ENCODE measurements at places on chromosomes 2 and 18.
A peak's percentile ranks its signal among the peaks of the same experiment; 100 is the strongest.

GRCh38 chr2:179837408-179837807 is 24.0 kb downstream of the ZNF385B start:
- DNase-seq = no peak

DNA sequence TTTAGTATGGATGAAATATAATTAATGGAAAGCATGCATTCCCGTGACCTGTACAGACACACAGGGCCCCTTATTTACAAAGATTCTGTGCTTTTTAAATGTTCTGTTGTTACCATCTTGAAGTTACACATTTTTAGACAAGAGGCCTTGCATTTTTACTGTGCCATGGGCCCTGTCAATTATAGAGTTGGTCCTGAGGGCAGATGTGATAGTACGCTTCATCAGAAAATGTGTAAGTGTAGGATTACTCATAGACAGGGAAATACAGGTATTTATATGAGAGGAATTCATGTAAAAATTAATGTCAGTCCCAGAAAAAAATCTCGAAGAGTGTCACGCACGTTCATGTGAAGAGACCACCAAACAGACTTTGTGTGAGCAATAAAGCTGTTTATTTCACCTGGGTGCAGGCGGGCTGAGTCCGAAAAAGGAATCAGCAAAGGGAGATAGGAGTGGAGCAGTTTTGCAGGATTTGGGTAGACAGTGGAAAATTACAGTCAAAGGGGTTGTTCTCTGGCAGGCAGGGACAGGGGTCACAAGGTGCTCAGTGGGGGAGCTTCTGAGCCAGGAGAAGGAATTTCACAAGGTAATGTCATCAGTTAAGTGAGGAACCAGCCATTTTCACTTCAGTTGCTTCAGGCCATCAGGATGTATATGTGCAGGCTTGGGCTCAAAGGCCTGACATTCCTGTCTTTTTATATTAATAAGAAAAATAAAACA is 12.2 kb upstream of the ALPK2 start:
- DNase-seq = no peak

- DNase-seq = peak; percentile 87
Observed at GRCh38 chr2:6909431-6910385, 7.5 kb upstream of the RNF144A start.

- no peak for DNase-seq
Observed at GRCh38 chr2:28981016-28981441, at the start of gene TOGARAM2. TSS of gene TOGARAM2 (plus strand) at chr2:28981298. CDS start at chr2:28994835, 13,537 bp downstream.

DNA sequence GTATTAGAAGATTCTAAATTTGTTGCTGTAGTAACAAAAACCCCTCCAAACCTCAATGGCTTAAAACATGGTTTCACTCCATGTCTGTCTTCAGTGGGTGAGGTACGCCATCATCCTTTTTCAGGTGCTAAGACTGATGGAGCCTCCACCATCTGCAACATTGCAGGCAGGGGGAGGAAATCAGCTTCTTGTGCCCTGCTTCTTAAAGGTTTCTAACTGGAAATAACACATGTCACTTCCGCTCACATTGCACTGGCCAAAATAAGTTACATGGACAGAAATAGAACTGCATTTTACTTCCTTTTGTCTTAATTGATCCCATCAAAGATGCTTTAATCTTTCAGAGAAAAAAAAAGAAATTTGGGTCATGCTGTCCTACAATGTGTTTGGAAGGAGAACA is 94.1 kb downstream of the GALNT3 start:
- DNase-seq = no peak

DNA sequence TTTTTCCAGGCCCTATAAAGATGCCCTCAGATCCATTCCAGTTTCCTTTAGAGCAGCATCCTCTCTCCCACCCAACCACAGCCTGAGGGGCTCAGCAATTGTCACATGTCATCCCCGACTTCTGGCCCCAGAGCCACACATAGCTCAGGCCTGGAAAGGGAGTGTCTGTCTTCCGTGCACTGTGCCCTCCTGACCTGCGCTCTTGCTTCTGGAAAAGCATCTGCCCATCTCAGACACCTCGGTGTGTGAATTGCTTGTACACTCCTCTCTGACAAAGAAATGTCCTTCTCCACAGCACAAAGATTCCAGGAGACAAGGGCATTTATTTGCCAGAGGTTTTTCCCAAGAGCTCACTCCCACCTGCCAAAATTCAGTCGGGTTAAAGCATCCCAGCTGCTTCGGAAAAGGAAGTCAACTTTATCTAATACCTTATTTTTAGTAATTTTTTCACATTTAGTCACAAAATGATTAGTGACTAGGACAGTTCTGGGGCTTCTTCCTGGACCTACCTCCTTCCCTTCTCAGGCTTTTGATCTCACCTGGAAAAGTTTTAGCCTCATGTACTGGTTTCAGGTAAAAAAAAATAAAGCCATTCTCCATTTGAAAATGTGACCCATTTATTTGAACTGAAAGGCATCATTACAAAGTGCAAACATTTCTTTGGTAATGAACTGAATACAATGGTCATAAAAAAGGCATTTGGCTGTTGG is 112.9 kb downstream of the PXDN start:
- no peak for DNase-seq

- no peak for DNase-seq
Observed at GRCh38 chr18:60668583-60668982, 296.0 kb upstream of the MC4R start.

DNA sequence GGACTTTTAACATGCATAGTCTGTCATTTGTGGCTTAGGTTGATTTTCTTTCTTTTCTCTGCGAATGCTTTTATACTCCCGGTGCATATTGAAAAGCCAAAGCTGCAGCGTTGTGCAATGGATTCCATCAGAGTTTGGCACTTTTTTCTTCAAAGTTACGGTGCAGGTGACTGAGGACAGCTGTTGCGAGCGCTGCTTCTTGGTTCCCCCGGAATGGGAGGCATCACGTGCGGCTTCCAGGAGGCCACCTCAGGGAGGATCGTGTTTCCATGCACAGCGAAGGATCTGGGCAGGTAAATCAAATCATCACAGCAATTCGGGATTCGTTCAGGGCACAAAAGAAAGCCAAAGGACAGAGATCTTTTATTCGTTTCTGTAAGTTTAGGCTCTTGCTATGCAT is 109.6 kb upstream of the ALKAL2 start:
- no peak for DNase-seq

DNA sequence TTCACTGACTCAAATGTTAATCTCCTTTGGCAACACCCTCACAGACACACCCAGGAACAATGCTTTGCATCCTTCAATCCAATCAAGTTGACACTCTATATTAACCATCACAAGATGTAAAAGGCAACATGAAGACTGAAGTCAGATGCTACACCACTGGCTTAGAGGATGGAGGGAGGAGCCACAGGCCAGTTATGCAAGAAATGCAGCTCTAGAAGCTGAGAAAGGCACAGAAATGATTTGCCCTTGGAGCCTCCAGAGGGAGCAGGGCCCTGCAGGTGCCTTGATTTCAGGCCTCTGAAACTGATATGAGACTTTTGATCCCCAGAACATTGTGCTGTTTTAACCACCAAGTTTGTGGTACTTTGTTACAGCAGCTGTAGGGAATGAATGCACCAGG is 276.3 kb downstream of the KCNS3 start:
- no peak for DNase-seq

- DNase-seq = no peak
Observed at GRCh38 chr2:9053534-9053931, 50.0 kb upstream of the MBOAT2 start.

DNA sequence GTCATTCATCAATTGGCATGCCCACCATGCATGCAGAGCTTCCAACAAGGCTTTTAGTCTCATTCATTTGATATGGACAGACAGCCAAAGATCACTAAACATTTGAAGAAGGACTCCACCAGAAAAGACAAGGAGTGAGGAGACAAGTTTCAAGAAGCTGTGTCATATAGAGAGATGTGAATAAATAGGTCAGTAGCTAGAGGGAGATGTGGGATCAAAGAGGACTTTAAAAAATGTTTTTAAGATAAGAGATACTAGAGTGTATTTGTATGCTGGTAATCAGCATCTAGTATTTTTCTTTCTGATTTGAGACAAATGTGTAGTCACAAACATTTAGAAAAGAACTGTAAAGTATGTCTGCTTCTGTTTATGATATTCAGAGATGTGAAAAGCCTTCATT is 48.5 kb downstream of the ANTXR1 start:
- DNase-seq = no peak

DNA sequence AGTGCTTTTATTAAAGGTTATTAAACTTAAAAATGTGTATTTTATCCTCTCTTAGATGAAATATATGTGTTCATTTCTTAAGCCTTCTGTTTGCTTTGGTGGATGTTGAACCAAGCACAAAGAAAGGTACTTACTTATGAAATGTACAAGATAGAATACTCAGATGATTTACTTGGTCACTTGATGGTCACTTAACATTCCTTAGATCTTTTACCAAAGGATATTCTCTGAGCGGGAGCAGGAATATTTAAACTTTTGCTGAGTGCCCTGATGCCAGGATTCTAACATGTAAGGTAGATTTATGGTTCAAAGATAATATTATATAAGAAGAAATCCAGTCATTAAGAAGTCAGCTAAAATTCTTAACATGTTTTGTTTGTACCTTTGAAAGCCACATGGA is 193.5 kb upstream of the ZEB2 start:
- DNase-seq = no peak

GRCh38 chr2:190635781-190636180 is 13.1 kb upstream of the NAB1 start:
- no peak for DNase-seq

DNA sequence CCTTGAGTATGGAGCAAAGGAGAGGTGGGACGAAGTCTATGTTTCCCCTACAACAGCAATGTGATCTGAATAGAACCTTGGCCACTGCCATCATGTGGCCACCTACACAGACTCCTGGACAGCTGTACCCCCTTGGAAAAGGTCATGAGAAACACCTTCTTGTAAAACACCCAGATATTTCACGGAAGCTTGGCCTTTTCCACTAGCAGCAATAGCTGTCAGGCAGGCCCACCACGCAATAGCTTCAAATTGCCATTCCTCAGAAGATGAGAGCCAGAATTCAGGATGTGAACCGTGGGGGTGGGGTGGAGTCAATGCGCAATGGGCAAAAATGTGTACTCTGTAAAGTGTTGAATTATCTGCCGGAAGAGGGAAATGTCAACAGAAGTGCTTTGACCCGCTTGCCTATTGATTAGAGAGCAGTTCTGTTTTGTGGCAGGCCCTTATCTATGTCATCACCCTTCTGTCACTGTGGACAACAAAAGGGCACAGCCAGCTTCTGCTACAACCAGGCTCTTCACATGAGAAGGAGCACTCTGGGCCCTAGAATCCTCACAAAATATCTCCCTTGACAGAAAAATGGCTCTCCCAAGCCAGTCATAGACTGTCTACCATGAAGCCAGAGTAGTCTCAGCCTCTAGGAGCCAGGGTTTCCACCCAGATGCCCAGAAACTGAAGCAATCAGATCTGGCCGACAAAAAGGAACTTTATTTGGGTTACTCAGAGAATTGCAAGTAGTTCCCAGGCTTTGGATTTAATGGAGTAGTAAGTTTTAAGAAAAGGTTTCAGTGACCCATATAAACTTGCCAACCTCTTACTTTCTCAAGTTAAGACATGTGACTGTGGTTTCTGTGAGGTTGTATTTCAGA is 9.5 kb downstream of the INPP1 start:
- no peak for DNase-seq

- DNase-seq = no peak
Observed at GRCh38 chr2:224163566-224164307, 124.7 kb upstream of the SERPINE2 start.
